Common myeloid progenitor, CD34-positive (primary cell): ENCODE measurements at places on chromosomes 6 and 20.
A peak's percentile ranks its signal among the peaks of the same experiment; 100 is the strongest.

DNA sequence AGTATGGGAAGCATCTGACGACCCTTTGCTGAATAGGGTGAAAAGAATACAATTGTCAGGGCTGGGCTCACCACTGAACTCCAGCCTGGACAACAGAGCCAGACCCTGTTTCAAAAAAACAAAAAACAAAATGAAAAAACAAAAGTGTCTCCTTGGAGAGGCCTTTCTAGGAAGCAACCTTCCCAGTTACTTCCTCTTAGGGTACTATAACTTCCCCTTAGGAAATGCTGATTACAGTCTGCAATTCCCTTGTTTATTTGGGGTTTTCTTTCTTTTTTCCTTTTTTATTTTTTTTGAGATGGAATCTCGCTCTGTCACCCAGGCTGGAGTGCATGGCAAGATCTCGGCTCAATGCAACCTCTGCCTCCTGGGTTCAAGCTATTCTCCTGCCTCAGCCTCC lies 20.5 kb upstream of the TTPAL start:
- no peak for DNase-seq

DNA sequence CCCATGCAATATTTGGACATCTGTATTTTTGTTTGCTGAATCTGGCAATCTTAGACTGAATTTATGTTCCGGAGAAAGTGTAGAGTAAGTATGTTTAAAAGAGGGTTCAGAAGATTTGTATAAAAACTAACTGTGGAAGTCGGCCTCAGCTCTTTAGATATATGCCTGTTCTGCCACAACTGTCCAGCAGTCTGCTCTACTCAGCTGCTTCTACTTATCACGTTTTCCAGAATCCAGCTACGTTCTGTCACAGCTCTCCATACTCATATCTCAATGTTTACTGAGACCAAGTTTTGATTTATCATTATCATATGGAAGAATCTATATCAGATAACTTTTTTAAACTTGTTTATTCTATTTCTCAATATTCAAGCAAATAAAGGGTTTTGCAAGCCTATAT lies 721.3 kb downstream of the EYS start:
- DNase-seq: no peak

GRCh38 chr6:28589234-28589956 lies 63.7 kb downstream of the GPX5 start:
- DNase-seq: peak; percentile 78

- peak; percentile 5 for DNase-seq
Observed at GRCh38 chr6:125154118-125154760, 666 bp downstream of the TPD52L1 start.

- DNase-seq: peak; percentile 70
Observed at GRCh38 chr20:3165473-3166337, 6.0 kb upstream of the FASTKD5 start.

DNA sequence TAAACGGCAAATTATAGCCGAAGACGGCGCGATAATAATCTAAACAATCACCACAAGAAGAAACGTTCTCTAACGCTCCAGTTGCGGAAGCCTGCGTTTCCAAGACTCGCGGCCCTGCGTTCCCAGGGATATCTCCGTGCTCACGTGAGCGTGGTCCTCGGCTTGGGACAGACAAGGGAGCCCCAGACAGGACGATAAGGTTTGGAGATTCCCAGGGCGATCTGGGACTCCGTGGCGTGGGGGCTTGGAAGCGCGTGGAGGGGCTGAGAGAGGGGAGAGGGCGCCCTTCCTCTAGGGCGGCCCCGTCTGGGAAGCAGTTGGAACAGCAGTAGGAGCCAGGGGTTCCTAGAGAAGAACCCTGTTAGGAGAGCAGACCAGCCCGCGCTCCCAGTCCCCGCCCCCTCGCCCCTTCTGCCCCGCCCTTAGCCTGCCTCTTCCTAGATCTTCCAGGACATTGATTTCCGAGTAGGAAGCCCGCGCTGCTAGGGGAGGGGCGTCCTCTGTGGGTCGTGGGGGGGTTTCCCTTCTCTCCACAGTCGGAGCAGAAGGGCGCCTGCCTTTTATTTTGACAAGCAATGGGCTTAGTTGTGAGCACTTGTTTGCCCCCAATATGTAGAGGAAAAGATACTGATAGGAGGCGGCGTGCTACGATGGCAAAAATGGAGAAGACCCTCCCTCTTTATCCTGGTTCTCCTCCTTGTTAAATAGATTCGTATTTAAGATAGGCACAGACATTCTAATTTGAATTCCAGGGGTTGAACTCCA lies 10.6 kb downstream of the NRN1 start:
- no peak for DNase-seq

- no peak for DNase-seq
Observed at GRCh38 chr20:47783828-47784598, 1.3 kb downstream of the SULF2 start.

DNA sequence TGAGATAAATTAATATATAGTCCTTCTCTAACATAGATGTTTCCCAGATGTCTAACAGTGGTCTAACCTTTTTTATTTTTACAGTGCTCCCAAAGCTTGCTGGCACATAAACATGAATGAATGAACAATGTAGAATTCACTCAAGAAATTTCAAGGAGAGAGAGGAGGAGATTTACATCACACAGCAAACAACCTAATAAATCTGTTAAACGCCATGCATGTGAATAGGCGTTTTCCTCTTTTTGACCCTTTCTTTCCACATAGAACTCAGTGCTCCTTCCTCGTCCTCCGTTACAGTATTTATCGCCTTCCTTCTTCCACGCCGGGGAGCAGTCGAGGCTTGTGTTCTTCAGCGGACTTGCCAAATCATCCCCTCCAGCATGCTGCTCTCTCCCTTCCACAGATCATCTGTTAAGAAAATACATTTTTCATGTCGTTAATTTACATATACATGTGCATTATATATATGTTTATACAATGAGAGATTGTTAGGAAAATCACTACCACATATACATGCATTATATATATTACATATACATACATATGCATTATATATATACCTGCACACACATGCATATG lies 93.0 kb downstream of the SLC35B3 start:
- DNase-seq: no peak

DNA sequence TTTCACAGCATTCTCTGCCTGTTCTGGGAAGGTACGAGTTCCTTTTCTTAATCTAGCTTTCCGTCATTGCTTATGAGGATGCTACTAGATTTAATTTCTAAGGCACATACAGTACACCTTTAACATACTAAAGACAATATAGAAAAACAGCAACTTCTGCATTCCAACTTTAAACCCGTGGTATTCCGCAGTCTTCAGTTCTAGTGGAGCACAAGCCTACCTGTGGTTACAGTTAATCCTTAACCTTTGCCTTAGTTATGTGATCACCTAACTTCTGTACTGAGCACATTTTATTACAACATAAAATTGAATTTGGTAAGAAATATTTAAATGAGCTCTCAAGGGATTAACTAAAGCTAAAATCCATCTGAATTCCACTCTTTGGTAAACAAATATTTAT lies 289.5 kb downstream of the BTBD9 start:
- no peak for DNase-seq

- DNase-seq: no peak
Observed at GRCh38 chr20:949717-950116, 33.6 kb upstream of the ANGPT4 start.

GRCh38 chr20:34365765-34366213 lies 2.7 kb downstream of the ITCH start:
- DNase-seq: peak; percentile 62

DNA sequence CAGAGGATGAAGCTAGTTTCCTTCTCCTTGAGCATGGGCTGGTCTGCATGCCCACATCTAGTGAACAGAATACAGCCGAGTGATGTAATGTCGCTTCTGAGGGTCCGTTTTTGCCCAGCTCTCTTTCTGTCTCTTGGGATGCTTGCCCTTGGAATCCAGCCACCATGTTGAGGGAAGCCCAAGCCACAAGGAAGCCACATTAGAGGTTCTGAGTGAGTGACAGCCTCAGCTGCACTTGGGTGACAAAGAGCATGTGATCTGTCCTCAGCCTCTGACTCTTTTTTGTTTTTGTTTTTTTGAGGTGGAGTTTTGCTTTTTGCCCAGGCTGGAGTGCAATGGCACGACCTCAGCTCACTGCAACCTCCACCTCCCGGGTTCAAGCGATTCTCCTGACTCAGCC lies 100.6 kb upstream of the SALL4 start:
- DNase-seq: no peak

- DNase-seq: no peak
Observed at GRCh38 chr6:83462524-83462923, 31.7 kb upstream of the ME1 start.

DNA sequence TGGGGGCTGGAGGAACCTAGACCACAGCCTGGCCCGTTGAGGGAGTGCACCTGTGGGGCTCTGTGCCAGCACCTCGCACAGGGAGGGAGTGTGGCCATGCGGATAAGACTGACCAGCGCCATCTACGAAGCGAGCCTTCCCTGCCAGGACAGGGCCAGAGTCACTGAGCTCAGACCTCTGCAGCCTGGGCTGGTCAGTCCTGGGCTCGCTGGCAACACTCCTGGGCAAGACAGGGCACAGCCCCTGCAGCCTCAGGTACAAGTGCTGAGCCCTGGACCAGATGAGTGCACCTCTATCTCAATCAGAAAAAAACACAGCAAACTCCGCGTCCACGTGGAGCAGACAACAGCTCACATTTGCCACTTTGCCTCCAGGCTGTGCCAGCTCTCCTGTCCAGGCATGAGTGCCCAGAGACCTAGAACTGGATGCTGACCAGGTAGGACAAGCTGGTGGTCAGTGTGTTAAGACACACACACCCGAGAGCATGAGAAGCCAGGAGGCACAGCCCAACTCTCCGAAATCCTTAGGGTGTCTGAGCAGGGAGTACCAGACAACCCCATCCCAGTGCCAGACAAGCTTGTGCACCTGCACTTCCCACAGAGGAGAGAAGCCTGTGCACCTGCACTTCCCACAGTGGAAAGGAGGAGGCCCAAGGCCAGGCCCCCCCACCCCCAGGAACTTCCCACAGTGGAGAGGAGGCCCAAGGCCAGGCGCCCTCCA lies 4.9 kb downstream of the ARFRP1 start:
- no peak for DNase-seq

- DNase-seq: no peak
Observed at GRCh38 chr20:41030531-41031242, 2.1 kb downstream of the TOP1 start.

DNA sequence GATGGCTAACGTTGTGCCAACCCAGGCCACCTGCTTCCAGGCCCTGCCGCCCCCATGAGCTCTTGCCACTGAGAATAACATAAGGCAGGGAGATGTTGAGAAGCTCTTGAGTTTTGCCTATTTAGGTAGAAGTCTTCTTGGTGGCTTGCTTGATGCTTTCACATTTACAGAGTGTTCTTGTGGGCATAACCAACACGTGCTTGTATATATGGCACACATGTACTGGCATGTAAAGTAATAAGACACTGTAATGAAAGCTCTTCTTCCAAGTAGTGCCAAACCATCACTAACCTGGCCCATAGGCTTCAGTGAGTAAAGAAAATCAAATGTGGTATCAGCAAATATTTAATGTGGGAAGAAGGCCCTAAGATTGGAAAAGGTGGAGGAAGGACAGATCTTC lies 146.9 kb upstream of the CITED2 start:
- DNase-seq: no peak

DNA sequence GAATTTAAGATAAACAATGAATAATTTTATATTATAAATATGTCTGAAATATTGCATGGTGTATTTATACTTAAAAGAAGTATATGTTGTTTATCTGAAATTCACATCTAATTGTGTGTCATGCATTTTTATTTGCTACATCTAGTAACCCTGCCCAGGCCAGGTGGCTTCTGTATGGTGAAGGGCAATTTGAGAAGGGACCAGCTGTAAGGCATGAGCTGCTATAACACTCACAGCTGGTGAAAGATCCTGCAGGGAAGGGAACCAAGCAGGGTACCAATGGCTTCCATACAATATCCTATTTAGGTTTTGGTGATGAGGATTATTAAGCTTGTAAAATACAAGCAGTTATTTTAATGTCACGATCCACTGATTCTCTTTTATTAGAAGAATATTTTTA lies 921.8 kb upstream of the GJE1 start:
- no peak for DNase-seq

GRCh38 chr6:134249239-134249758 lies 68.6 kb downstream of the SGK1 start:
- no peak for DNase-seq

DNA sequence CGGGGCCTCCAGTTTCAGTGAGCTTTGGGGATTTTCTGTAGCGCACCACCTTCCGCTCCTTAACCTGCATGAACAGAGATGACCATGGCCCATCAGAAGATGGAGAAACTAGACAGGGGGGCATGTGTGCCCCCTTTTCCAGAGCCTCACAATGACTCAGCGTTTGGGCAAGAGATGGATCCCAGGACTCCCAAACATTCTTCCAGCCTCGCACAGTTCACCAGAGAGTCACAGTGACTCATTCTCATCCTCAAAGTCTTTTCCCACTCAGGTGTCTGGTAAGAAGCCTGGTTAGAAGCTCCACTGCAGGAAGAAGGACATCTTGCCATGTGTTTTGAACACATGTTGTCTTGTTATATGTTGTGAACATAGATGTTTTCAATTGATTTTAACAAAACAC lies 76.2 kb upstream of the FRMD1 start:
- DNase-seq: no peak

DNA sequence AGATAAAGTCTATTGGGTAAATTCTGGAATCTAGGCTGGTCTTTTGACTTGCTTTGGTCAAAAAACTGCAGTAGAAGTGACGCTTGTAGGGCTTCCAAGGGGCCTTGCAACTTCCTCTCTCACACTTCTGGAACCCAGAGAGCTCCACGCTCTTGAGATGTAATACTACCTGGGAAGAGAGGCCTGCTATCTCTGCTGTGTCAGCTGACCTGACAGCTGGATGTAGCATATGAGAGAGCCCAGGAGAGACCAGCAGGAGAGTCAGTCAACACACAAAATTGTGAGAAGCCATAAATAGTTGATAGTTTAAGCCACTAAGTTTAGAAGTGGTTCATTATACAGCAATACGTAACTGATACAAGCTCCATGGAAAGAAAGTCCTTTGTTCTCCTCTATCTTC lies 7.8 kb upstream of the RSPO3 start:
- no peak for DNase-seq

DNA sequence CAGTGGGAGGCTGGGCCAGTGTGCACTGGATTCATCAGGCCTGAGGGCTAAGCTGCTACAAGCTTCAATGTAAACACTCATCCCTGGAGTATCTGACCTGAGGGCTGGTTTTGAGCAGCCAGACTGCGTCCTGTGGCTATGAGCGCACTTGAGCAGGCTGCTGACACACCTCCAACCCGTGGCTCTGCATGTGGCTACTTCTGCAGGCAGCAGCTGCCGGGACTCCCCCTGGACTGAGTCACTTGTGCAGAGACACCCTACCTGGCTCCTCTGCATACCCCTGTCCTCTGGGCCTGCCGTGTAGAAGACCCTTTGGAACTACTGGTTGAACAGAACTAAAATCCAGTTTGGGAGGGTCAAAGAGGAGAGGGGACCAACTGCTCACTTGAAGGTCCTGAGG lies 172.0 kb downstream of the SCP2D1 start:
- DNase-seq: no peak

GRCh38 chr20:11217326-11218172 lies 543.8 kb upstream of the JAG1 start:
- peak; percentile 93 for DNase-seq

GRCh38 chr6:113879186-113880096 lies 22.3 kb downstream of the MARCKS start:
- DNase-seq: peak; percentile 66
